ENCODE measurements at places on chromosomes 16 and 17.

DNA sequence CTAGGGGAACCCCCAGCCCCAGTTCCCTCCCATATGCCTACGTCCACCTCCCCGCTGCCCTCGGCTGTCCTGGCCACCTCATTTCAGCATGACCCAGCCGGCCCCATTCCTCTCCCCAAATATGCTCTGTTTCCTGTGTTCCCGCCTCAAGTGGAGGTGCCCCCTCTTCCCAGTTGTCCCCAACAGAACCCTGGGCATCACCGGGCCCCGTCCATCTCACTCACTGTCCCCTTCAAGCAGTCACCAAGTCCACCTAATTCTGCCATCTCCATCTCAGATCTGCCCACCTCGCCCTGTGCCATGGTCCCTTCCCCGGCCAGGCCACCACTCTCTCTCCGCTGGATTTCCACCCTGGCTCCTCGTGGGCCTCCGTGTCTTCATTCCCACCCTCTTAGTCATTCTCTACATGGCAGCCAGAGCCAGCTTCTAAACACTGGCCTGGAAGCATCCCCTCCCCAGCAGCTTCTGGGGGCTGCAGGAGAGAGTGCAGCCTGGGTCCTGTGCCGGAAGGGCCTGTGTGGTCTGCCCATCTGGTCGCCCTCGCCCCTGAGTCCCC is 12.8 kb downstream of the CDK3 start:
- DNase-seq = no peak

GRCh38 chr16:48611329-48612137 is 1.6 kb upstream of the N4BP1 start:
- peak; percentile 83 for DNase-seq

- DNase-seq = no peak
These were observed at the start of gene CEMP1 for GRCh38 chr16:2531371-2531695. Gene CEMP1, minus strand, starts transcription at chr16:2531408. Its CDS starts 335 bp downstream, at chr16:2531073.

DNA sequence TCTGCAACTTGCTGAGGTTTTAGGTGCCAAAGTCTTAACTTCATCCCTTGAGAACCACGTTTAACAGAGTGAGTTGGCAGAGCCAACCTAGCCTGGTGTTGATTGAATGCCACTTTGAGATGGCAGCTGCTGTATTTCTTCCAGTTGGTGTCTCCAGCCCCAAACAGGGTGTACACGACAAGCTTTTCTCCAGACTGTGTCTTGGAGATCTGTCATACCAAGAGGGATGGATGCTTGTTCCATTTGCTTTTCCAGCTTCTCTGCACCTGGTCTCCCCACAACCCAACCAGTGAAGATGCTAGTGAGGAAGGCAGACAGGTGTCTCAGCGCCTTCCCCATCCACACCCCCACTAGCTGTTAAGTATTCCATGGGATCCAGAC is 141.1 kb upstream of the HS3ST2 start:
- DNase-seq = no peak

GRCh38 chr16:77579351-77579891 is 142.9 kb upstream of the NUDT7 start:
- DNase-seq = no peak

DNA sequence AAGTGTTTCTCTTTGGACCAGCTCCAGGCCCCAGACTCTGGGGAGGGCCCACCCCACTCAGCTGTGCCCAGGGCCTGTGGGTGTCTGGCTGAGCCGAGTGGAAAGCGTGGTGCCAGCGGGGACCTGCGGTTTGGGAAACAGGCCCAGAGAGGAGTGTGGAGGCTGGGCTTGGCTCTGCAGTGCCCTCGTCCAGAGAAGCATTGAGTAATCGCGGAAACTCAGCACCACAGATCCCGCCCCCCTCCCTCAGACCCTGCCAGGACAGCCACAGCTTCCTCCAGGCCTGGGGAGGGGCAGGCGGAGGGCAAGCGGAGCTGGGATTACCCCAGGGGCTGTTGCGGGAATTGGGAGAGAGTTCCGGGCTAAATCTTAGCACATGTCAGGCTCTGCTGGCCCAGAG is 14.6 kb upstream of the PITPNA start:
- DNase-seq = no peak

DNA sequence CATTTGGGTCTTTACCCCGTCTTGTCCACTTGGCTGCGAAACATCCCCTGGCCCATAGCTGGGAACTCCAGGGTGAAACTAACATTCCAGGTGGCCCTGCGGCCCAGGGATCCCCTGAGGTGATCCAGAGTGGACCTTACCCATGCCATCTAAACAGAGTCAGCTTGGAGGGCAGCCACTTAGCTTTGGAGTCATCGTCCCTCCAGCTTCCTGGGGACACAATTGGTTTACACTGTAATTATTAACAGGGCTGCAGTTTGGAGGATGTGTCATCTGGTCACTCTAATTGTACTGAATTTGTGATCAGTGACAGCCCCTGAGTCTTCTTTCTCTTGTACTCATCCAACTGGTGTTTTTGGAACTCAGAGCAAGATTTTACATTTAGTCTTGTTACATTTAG is 149.9 kb downstream of the ENGASE start:
- no peak for DNase-seq

DNA sequence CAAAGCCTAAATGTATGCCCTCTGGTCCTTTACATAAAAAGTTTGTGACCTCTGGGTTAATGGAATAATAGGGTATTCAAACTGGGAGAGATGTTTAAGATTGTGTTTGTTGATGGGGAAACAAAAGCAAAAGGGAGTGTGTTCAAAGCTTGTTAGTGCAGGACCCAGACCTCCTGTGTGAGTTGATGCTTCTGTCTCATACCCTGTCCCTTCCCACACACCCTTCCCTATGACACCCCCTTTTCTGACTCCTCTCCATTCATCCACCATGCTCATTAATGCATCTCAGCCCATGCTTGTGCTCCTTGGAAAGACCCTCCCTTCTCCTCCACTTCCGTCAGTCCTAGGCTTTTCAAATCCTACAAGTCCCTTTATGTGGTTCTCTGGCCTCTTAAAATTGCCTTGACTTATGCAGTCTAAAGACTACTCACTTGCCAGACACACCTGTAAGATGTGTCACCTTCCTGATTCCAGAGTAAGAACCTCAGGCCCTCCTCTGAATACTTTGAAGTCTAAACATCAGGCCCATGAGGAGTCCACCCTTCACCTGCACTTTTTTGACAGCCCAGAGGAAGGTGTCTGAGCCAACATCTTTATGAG is 128.0 kb upstream of the CACNG5 start:
- no peak for DNase-seq

GRCh38 chr16:74035816-74036215 is 260.8 kb upstream of the PSMD7 start:
- no peak for DNase-seq

GRCh38 chr16:83233153-83233552 is 574.6 kb upstream of the HSBP1 start:
- no peak for DNase-seq

GRCh38 chr16:31412750-31413149 is 15.4 kb downstream of the COX6A2 start:
- no peak for DNase-seq

GRCh38 chr16:12403746-12404658 is 399.7 kb downstream of the CPPED1 start:
- DNase-seq = no peak

DNA sequence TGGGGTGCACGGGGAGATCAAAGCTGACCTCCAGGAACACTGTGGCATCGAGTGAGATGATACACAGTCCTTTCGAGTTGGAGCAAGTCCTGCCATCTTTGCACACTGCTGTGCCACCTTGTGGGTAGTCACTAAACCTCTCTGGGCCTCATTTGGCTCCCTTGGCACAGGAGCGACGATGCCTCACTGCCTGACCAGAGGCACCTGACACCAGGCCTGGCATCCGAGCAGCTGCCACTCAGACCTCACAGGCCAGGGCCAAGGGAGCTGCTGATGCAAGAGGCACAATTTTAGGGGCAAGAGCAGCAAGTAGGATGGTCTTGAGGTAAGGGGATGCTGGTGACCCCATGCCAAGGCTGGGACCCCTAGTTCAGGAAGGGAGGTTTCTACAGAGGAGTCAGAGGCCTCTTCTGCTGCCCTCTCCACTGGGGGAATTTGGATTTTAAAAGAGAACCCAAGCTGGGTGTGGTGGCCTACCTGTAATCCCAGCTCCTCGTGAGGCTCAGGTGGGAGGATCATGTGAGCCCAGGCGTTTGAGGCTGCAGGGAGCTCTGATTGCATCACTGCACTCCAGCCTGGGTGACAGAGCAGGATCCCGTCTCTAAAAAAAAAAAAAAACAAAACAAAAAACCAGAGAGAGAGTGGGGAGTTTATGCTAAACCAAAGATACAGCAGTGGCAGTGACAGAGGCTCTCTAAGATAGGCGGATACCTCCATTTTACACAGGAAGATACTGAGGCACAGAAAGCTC is 6.7 kb upstream of the ADGRG1 start:
- no peak for DNase-seq

DNA sequence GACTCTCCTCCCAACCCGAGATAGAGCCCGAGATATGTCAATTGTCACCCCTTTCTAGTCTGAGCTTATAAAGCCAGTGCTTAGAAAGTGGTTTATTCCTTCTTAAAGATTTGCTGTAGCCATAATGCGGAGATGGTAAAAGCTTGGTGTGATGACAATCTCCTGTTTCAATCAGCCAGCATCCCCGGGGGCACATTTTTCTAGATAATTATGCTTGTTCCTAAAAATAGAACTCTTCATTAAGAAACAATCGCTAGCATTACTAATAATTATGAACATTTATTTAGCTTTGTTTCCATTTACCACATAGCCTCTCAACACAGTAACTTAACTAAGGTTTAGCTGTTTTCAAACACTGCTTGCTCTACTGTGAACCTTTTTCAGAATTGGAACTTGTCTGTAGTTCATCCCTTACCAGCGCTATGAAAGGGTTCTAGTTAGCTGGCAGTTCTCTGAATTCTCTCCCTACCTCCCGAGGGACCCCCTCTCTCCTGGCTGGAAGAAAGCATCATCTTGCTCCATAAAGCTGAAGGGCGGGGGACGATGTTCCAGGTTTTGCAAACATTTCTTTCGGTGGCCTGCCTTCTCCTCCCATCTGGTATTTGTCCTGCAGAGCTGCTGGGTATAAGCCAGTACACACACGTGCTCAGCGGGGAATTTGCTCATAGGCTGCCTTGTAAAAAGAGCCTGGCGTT is 922 bp upstream of the MRPL58 start:
- DNase-seq = no peak

DNA sequence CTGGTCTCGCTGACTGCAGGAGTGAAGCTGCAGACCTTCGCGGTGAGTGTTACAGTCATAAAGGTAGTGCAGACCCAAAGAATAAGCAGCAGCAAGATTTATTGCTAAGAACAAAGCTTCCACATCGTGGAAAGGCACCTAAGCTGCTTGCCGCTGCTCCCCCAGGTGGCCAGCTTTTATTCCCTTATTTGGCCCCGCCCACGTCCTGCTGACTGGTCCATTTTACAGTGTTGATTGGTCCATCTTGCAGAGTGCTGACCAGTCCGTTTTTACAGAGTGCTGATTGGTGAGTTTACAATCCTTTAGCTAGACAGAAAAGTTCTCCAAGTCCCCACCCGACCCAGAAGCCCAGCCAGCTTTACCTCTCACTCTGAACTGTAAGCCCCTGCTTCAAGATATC is 227.8 kb downstream of the ABCC12 start:
- DNase-seq = no peak

DNA sequence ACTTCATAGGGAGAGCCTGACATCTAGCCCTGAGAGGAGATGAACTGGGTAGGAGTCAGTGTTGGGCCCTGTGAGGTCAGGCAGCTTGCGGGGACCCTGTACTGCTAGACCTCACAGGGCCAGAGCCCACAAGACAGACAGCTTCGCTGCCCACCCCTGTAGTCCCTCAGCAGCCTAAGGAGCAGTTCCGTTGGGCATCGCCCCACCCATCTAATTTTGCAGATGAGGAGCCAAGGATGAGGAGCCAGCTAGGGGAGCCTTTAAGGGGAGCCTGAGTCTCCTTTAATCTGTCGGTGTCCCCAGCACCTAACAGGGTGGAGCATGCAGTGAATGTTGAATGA is 755 bp upstream of the TUFM start:
- DNase-seq = no peak

- DNase-seq = no peak
These were observed 3.3 kb upstream of the FASN start for GRCh38 chr17:82101301-82101715.

DNA sequence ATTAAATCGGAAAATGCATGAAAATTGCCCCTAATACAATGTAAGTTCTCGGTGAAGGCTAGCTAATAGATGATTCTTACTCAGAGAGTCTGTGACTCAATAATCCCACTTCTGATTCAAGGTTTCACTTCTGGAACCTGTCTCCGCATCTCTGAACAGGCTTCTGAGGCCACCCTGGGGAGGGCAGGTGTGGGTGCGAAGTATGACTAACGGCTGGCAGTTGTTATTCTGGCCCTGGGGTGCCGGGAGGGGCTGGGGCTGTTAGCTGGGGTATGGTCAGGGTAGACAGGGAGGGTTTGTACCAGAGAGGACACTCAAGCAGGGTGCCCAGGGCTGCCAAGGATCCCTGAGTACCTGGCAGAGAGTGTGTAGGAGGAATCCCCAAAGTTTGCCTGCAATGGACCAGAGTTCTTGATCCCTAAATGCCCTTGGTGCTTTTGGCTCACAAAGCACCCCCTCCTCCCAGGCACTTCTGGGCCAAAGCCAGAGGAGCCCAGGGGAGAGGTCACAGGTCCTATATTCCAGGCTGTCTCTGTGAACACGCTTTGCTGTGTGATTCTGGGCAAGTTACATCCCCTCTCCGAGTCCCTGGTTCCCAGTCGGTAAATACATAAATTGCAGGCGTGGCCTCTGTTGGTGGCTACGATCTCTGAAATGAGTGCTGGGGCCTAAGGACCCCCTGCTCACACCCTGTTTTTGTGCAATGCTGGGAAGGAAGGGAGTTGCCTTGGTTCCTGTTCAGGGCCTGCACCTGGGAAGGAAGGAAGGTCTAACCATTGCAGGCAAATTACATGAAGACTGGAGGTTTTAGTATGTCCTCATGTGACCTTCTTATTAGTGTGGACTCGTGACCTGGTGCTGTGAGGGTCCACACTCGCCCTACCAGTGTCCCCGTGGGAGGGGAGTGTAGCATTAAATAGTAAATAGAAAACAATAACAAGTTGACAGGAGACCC is 49.9 kb upstream of the CPNE2 start:
- DNase-seq = peak; percentile 79

DNA sequence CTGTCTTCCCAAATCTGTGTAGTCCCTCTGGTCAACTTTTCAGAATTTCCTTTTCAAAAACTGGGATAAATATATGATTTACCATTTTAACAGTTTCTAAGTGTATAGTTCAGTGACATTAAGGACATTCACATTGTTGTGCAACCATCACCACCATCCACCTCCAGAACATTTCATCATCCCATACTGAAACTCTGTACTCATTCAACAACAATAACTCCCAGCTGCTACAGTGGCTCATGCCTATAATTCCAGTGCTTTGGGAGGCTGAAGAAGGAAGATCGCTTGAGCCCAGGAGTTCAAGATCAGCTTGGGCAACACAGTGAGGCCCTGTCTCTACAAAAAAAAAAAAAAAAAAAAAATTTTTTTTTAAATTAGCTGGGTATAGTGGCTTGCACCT is 131.0 kb downstream of the AATF start:
- no peak for DNase-seq
